Urinary bladder (tissue), 4 donors: ENCODE measurements at places on chromosomes 16 and 17.

GRCh38 chr17:45300060-45300751 is 16.6 kb downstream of the MAP3K14 start:
- DNase-seq, result no peak

GRCh38 chr16:47363761-47364160 is 97.1 kb downstream of the ITFG1 start:
- no peak for DNase-seq

- no peak for DNase-seq
Measured at GRCh38 chr16:24986512-24987303, 28.5 kb downstream of the ARHGAP17 start.

DNA sequence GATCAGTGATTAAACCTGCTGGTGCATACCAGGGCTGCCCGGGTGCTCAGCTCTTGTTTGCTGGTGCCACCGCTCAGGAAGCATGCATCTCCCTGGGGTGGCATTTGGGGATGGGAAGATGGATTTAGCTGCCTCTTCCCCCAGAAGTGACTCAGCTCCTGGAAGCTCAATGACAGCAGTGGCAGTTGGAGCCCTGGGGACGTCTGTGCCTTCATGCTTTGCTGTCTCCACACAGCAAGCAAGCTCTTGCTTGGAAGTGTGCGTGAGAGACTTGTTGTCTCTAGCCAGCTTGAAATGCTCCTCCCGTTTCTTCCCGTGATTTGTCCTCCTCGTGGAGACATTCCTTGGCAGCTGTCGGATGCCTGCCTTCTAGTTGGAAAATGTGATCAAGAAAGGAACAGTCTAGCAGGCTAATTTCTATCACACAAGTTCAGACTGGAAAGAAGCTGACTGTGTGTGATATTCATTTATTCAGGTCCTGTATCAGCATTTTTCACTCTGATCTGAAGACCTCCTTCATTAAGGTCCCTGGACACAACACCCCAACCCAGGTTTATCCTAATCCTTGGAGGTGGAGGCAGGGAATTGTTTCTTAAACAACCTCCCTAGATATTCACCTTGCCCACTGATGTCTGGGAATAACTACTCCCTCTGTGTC is 73.0 kb downstream of the BMERB1 start:
- DNase-seq, result no peak

DNA sequence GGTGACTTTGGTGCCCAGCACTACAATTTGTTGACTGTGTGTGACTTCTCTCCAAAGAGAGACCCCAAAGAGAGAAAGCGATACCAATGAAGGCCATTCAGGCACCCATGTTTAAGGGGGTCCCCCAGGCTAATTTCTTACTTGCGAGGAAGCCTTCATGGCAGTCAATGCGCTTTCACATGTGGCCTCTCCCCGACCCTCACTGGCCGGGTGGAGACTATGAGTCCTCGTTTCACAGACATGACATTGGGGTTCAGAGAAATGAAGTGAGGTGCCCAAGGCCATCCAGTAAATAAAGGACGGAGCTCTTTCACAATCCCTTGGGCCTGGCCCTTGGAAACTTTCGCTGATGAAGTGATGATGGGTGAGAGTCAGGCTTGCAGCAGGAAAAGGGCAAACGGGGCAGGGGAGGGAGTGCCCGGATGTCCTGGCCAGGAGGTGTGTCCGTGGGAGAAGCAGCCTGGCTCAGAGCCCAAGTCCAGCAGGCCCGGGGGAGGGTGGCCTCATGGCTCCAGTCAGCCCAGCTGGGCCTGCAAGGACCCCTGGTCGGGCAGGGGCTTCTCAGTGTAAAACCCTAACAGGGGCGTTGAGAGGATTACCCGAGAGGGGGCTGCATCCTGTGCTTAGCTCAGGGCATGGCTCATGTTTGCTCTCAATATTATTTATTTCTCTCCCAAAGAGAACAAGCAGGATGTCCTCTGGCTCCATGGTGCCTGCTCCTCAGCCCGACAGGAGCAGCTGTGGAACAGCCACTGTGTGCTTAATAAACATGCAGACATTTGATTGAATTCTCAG is 14.7 kb downstream of the TBX2 start:
- DNase-seq, result no peak

- no peak for DNase-seq
Measured at GRCh38 chr16:15947983-15948509, 1.4 kb upstream of the ABCC1 start.

DNA sequence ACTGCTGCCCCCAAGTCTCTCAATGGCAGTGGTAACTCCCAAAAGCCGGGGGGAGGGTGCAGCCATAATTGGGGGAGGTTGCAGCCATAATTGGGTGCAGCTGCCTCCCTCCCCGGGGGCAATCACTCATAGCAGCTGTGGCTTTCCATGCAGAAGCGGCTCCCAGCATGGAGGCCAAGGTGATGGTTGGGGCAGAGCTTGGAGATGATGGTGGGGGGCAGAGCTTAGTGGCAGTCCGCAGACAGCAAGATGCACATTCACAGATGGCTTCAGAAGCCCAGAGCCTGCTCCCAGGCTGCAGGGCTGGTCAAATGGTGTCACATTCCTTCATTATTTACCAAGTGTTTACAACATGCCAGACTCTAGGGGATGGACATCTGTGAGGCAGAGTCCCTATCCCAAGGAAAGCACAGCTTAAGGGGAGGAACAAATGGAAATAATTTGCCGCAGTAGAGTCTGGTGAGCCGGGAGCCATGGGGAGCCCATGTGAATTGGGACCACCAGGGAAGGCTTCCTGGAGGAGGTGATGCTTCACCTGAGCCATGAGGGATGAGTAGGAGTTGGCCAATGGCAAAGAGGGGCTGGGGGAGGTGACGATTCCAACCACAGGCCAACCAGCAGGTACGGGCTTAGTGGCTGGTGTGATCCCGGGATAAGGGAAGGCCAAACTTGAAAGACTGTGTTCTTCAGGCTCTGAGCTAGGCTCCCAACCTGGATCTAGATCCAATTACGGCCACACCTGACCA is 8.1 kb downstream of the DOC2B start:
- DNase-seq, result no peak

- DNase-seq, result no peak
Measured at GRCh38 chr17:17942846-17943245, 29.4 kb downstream of the TOM1L2 start.

GRCh38 chr17:53101706-53102105 is 721.0 kb upstream of the KIF2B start:
- no peak for DNase-seq

DNA sequence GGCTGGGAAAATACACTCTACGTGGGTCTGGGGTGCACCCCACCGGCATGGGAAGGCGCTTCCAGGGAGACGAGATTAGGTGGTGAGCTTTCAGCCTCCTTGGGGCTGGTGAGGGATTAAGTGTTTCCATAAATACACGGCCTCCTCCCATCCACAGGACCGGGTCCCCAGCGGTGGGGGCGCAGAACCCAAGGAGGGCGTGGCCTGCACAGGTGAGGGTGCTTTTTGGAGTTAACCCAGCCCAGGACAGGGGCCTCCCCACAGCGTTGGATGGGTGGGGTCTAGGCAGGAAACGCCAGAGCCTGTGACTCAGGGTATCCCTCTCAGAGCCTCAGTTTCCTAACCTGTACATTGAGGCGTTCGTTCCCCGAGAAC is 1.1 kb downstream of the C16orf74 start:
- no peak for DNase-seq

- DNase-seq, result no peak
Measured at GRCh38 chr17:13346081-13346533, 255.6 kb downstream of the HS3ST3A1 start.

- DNase-seq, result no peak
Measured at GRCh38 chr17:14871921-14872320, 393.2 kb downstream of the PMP22 start.

GRCh38 chr17:4248504-4249277 is 15.1 kb downstream of the ANKFY1 start:
- DNase-seq, result no peak

GRCh38 chr16:79503511-79503910 is 97.0 kb downstream of the MAF start:
- DNase-seq, result no peak

DNA sequence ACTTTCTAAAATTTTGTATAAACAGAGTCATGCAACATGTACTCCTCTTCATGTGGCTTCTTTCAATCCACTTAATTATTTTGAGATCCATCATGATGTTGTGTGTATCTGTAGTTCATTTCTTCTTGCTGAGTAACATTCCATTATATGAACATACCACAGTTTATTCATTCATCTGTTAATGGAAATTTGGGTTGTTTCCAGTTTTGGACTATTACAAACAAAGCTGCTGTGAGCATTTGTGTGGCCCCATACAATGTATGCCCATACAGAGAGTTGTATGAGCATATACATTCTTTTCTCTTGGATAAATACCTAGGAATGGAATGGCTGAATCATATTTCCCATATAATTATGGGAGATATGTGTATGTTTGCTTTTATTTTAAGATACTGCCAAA is 85.6 kb downstream of the CLEC16A start:
- DNase-seq, result no peak

DNA sequence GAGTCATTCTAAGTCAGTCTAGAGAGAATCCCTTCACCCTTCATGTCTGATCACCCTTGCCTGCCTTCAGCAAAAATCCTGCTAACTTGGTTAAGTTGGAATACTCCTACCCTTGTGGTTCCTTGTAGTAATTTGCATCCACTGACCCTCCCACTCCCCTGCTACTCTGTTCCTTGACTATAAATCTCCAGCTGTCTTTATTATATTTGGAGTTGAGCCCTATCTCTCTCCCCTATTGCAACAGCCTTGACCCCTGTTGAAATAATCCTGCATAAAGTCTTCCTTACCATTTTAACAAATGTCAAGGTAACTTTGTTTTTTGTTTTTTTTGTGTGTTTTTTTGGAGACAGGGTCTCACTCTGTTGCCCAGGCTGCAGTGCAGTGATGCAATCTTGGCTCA is 590.1 kb downstream of the WWOX start:
- no peak for DNase-seq

DNA sequence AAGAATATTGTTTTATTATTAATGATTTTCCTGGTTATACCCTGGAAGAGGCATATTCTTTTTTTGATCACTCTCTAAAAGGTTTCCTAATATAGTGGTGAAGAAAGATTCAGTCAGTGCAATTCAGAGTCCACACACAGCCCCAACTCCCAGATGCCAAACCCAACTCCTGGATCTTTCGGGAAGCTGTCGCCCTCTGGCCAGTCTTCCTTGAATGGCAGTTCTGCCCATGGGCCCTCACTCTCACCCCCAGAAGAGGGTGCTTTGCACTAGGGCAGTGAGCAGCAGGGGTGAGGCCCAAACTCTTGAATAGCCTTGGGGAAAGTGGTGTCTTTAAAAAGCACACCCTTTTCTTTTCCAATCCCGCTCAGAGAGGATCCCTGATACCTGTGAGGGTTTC is 11.0 kb downstream of the KRT32 start:
- no peak for DNase-seq

DNA sequence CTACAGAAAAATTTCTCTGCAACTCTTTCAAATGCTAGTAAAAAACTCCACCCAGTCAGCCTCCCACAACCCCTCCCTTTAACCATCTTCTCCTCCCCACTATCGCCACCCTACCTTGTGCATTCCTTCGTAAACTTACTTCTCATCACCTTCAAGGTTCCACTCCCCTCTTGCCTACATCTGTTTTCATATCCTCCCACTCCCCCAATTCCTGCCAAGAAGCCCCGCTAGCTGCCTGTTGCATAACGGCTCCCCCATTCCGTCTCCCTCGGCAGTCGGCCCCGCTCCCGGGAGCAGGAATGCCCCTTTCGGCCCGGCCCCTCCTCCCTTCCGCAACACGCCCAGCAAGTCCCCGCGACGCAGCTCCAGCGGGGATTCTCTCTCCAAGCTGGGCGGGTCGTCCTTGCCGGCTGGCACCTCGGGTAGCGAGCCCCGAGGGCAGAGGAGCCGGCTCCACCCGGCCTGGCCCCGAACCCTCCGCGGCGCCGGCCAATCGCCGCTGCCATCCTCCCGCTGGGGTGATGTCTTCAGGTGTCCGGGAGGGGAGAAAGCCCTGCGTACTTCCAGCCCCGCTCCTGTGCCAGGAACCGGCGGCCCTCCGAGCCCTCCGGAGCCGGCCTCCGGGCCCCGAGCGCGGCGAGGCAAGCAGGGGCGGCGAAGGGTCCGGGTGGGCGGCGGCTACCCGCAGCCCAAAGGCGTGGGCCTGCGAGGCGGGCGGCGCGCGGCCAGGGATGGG is 1.5 kb downstream of the PHLPP2 start:
- DNase-seq, result no peak

DNA sequence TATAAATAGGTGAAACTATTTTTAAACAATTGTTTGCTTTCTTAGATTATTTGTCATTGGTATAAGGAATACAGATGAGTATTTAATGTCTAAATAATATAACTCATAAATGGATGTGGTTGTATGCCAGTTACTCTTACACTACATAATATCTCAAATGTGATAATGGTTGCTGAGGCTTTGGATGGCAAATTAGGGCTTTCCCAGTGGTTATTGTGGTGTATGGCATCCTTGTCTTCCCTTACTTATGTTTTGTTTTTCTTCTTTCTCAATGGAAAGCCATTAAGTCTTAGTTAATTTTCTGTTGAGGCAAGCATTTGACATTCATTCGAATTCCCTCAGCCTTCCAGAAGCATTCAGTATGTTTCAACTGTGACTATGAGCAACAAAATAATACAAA is 10.5 kb downstream of the OMG start:
- no peak for DNase-seq

DNA sequence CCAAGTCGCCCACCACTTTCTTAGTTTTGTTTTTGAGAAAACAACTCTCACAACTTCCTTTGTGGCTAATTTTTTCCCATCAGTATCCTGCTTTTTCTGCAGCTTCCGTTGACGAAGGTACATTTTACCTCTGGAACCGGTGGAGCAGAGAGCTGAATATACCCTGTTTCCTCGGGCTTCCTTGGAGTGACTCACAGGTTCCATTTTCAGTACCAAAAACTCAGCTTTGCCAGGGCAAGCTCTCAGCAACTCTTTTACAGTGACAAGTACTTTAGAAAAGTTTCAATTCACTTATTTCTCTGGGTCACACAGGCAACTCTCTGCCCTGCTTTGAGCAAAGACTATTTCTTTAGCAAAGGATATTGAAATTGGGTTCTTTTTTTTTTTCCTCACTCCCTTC is 318.9 kb downstream of the SNX29 start:
- no peak for DNase-seq

GRCh38 chr17:55742272-55743102 is 8.4 kb upstream of the PCTP start:
- no peak for DNase-seq

GRCh38 chr17:63696381-63696961 is 3.5 kb downstream of the LIMD2 start:
- no peak for DNase-seq
